DMS153 (cell line): ENCODE measurements at places on chromosomes 12 and 14.

DNA sequence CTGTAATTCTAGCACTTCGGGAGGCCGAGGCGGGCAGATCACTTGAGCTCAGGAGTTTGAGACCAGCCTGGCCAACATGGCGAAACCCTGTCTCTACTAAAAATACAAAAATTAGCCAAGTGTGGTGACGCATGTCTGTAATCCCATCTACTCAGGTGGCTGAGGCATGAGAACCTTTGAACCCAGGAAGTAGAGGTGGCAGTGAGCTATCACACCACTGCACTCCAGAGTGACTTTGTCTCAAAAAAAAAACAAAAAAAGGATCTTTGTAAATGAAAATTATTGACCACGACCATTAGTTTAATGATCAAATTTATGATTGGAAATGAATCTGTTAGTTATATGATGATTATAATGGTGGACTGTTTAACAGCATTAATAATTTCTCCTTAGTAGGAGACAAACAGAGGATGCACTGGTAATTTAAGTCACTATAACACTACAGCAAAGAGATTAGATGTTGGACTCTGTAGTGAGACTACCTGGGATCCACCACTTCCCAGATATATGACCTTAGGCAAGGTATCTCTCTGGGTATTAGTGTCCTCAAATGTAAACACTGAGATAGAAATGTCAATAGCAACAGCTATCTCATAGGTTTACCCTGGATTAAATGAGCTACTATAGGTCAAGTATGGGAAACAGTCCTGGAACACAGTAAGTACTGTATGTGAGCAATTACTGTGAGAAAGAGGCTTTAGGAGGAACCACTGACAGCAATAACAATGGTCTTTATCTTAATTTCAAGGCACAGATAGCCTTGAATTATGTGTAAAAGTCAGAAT, 214.7 kb downstream of the NOVA1 start:
- no peak for DNase-seq

GRCh38 chr12:4710113-4710512, 10.1 kb upstream of the GALNT8 start:
- DNase-seq, result no peak

DNA sequence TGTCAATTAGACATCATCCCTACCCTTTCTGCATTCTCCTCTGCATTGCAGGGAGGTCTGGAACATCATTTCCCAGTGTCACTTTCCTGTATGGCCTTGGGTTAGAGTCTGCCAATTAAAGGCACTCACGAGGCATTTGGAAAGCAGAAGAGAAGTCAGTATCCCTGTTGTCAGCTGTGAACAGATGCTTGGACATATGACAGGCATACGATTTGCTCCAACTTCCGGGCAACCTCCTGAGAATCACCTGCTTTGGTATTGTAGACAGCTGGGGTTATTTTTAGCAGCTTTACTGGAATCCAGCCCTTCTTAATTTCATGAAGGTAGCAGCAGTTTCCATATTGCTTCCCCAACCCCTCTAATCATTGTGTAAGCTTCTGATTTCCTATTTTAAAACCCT, 88.7 kb upstream of the DHRS4 start:
- no peak for DNase-seq

GRCh38 chr14:29861996-29862395, 65.7 kb downstream of the PRKD1 start:
- DNase-seq, result no peak

DNA sequence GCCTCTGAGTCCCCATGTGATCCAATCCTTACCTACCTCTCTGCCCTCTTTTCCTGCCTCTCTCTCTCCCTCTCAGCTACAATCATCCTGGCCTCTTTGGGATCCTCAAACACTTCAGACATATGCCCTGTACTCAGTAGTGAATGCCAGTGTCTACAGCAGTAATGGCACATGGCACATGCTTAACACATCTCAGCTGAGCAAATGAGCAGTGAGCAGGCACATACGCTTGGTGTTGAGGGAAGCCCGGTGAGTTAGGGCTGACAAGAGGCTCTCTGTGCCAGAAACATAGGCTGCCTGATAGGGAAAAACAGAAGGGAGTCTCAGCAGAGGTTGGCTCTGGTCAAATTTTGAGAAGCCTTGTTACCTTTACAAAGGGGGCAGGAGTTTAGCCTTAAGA, 409.1 kb downstream of the TMEM132D start:
- peak; percentile 45 for DNase-seq

DNA sequence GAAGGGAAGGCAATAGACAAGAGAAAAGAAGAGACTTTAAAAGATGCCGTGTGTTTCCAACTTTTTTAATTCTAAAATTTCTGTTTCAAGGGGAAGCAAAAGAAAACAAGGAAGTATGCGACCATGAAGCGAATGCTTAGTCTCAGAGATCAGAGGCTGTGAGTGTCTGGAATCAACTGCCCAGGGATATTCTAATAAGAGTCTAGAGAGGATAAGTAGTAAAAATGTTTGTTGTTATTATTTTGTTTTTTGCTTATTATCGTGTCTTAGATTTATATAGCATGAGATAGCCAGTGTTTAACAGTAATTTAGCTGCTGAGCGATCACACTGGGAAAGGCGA, 421 bp downstream of the FCF1 start:
- DNase-seq, result no peak

DNA sequence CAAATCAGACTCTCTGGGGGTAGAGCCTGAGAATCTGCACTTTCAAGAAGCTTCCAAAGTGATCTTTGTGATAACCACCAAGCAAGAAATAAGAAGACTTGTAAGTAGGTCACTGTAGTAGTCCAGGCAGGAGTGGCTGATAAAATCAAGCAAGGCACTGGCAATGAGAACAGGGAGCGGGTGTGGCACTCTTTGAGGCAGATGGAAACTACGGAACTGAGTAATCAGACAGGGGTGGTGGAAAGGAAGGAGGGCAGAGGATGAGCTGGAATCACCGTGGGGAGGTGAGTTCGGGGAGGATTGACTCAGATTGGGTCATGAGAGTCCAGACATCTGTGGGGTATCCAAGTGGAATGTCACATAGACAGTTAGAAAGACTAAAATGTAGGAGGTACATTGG, 44.4 kb upstream of the PLXNC1 start:
- DNase-seq, result no peak
